B cell (primary cell): ENCODE measurements at places on chromosomes 3 and 15. TPM values are rescaled to one million over a fixed set of nuclear protein-coding genes. Genes with fewer than 3 reads are reported as not detected.

Gene LARP6
- not detected in 2 replicates for total RNA-seq

Gene LRRC34
- 7.1 and 11.8 TPM in 2 replicates for total RNA-seq

Gene FAM174B
- 1.8 and 1.9 TPM in 2 replicates for total RNA-seq

Gene ATP13A5
- 0.12 TPM in 1 of 2 replicates, not detected in the other for total RNA-seq

Gene FEZF2
- total RNA-seq = not detected in 2 replicates

Gene AADACL2
- total RNA-seq = not detected in 2 replicates

Gene EOMES
- 0.10 and 0.19 TPM in 2 replicates for total RNA-seq

Gene FSD2
- total RNA-seq = not detected in 2 replicates

Gene SRGAP3
- 1.5 and 3.4 TPM in 2 replicates for total RNA-seq

Gene MKRN2OS
- total RNA-seq = not detected in 2 replicates

Gene ZCWPW2
- not detected in 2 replicates for total RNA-seq

Gene SLC28A1
- total RNA-seq = not detected in 2 replicates

Gene PP2D1
- not detected in 2 replicates for total RNA-seq

GRCh38 chr3:57154470-57155309 lies 10.5 kb downstream of the IL17RD start:
- no peak for DNase-seq

- DNase-seq = no peak
Measured at GRCh38 chr3:64539451-64540196, 148.2 kb downstream of the ADAMTS9 start.

DNA sequence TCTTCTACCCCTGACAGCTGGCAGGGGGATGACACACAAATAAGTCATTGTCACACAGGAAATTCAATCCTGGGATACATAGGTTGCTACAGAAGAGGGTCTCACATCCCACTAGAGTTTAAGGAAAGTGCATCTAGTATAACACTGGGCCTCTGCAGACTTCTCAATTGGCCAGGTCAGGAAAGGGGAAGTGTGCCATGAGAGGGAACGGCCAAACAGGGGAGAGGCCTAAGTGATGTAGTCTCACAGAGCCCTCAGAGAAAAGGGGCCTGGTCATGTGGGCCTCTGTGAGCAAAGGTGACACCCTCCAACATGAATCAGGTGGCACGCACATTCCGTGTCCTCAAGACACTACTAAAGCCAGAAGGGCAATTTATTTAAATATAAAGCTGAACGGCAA lies 11.2 kb downstream of the ZXDC start:
- DNase-seq = no peak

GRCh38 chr3:139108253-139108969 lies 63.7 kb upstream of the PRR23C start:
- DNase-seq = no peak

GRCh38 chr15:51842852-51843737 lies 13.6 kb downstream of the TMOD3 start:
- DNase-seq = peak; percentile 32

DNA sequence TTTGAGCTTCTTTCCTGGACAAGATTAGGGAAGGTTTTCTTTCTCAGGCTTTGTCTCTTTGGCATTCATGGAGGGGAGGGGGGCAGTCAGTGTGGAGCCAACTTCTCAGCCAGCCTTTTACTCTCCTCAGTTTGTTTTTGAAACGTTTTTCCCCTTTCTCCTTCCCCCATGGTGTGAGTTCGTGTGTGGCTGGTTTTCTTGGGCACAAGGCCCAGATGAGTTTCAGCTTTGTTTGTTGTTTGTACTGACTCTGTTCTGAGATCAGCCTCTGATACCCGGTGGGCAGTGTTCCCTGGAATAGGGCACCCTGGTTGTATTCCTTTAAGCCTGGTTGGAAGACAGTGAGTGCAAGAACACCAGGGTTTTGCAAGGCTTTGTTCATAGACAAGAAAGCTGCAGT lies 168.2 kb upstream of the RARB start:
- DNase-seq = no peak

GRCh38 chr3:186923241-186923640 lies 7.1 kb upstream of the ST6GAL1 start:
- DNase-seq = no peak

GRCh38 chr15:46682969-46683791 lies 1034.1 kb upstream of the SEMA6D start:
- no peak for DNase-seq

- no peak for DNase-seq
Measured at GRCh38 chr3:171184372-171184771, 157.9 kb upstream of the SLC2A2 start.

GRCh38 chr15:44719293-44719999 lies 8.1 kb downstream of the B2M start:
- peak; percentile 78 for DNase-seq

DNA sequence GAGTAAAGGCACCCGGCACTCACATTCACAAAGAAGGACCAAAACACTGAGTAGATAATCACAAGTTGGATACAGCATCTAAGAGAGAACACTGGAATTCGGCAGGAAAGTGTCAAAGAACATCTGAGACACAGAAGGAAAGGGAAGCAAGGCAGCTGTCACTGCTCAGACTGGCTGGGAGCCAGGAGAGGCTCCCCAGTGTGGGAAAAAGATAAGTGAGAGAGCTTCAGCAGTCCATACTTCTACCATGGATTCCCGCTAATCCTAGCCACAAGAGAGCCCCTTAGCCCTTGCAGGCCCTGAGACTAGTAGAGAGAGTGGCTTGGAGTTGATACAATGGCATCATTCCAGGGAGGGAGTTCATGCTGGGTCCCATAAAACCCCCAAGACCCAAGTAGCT lies 36.7 kb upstream of the CP start:
- no peak for DNase-seq

DNA sequence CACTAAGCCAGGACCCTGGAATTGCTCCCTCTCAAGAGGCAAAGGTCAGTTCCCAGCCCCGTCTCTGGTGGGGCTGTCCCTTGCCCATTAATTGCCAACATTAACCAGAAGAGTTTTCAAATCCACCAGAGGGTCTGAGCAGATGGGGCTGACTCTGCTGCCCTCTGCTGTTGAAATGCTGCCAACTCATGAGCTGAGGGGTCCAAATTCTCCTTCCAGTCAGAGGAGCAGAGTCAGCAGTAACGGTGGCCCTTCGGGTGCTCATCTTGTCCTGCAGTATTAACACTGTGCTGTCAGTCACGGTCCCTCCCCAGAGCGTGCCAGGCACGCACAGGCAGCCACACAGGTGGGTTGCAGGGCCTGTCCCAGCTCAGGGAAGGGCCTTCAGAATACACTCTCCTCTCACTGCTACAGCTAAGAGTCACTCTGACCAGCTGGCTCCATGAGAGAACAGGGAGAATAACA lies 10.7 kb upstream of the SPTBN5 start:
- peak; percentile 82 for DNase-seq

GRCh38 chr3:161559177-161559998 lies 62.8 kb downstream of the OTOL1 start:
- DNase-seq = no peak

DNA sequence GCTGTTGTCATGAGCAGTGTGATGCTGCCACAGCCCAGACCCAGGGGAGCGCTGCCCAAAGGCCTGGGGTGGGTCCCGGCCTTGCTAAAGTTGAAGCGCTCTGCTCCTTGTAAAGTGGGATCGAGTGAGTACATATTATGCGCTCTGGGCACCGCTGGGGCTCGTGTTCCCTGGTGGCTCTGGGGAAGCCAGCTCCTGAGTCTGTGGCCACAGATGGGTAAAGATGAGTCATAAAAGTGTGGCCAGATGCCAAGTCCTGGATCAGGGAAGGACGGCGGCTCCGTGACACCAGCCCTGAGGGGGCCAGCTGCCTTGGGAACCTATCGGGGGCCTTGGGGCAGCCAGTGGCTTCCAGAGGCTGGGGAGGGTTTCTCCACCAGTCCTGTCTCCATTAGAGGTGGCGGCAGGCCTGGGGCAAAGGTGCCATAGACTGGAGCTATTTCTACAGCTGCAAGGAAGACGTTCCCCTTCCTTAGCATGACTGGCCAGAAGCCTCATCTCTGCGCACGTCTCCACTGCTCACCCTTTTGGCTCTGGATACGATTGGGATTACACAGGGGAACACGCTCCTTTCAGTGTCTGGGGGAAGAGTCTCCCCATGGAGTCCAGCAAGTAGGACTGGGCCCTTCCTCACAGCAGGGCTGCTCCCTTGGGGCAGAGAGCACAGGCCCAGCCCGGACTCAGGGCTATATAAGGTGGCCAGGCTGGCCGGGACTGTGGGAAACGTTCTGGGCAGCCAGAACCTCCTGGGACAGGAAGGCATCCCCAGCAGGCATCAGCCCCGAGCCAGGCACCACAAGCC lies 1.2 kb upstream of the ITIH4 start:
- no peak for DNase-seq

DNA sequence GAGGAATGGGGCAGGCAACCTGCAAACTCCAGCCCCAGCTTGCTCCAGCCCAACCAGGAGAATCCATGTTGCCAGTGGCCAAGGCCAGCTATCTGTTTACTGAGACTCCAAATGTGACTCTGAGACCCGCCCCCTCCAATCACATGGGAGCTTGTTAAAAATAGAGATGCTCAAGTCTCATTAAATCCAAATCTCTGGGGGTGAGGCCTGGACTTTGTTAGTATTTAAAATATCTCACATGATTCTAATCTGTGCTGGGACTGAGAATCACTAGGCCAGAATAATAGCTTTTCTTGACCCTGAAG lies 224.2 kb upstream of the TBL1XR1 start:
- no peak for DNase-seq

DNA sequence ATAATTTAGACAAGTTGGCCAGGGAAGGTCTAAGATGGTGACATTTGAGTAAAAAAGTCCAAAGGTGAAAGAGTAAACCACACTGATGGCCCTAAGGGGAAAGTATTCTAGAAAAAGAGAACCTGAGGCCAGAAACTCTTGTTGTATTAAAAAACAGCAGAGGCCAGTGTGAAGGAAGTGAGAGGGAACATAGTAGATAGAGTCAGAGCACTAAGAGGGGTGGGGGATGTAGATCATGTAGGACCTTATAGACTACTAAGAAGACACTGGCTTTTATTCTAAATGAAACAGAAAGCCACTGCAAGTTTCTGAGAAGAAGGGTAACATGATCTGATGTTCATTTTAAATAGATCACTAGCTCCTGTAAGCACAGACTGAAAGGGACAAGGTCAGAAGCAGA lies 14.5 kb downstream of the POLQ start:
- DNase-seq = no peak

GRCh38 chr3:41050144-41050543 lies 149.2 kb upstream of the CTNNB1 start:
- no peak for DNase-seq

- DNase-seq = no peak
Measured at GRCh38 chr3:139538733-139539132, 809 bp downstream of the RBP1 start.

- no peak for DNase-seq
Measured at GRCh38 chr3:46539443-46540005, 26.6 kb downstream of the LRRC2 start.

DNA sequence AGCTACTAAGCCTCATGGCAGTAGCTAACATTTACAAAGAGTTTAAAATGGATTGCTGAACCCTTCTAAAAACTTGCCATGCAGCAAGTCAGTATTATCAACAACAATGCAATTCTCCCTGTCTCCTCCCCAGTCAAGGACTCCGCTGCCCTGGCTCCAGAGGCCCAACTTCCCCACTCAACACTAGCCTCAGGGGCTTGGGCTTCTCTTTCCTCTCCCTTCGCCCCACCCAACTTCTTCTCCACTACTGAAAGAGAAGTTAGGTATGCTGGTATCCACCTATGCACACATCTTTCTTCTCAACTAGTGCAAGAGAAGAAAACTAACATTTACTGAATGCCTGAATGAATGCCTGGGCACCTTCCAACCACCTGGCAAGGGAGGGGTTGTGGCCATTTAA lies 30.7 kb downstream of the TLE3 start:
- DNase-seq = no peak

- no peak for DNase-seq
Measured at GRCh38 chr3:38264353-38264771, 1.2 kb upstream of the SLC22A13 start.

DNA sequence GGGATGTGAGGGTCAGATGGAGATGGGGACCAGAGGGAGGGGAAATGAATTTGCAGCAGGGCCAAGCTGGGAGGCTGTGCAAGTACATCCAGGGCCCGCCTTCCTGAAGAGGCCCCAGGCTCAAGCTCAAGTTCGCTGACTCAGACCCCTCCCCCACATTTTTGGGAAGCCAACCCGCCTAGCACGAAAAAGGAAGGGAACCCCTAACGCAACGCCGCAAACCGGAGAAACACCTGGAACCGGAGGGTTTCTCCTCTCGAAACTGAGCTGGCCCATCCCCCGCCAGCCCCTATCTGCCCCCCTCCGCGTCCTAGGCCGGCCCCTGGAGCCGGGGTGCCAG lies 624 bp downstream of the AP3B2 start:
- DNase-seq = no peak

DNA sequence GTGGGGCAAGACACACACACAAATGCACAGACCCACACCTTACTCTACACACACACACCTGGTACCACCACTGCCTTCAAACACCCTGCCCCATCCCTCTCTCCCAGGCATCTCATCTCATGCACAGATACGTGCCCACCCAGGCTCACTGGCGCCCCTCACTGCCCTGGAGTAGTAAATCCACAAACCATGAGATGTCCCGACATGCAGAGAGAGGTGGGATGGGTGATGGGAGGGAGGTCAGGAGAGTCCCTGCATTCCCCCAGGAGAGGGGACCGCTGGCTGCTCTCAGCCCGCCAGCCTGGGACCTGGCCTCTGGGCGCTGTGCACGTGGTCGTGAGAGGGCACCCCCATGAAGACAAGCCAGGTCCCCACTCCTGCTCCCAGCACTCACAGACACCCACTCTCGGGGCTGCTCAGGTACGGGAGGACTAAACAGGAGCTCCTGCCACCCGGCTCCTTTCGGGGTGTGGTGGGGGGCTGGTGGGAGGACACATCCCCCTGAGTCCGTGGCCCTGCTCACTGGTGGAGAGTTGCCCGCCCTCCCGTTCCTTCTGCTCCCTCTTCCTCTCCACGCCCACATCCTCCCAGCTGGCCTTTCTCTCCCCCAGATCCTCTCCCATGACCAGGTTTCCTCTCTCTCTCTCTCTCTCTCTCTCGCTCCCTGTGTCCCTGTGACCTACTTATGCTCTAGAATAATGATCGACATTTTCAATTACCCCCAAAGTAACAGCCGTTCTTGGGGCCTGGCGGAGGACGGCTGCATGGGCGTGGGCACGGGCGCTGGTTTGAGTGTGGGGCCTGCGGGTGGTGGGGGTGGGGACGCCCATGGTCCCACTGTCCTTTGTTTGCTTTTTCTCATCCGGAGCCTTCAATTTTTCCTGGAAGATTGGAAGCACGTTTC lies 18.9 kb upstream of the CSPG4 start:
- DNase-seq = no peak

DNA sequence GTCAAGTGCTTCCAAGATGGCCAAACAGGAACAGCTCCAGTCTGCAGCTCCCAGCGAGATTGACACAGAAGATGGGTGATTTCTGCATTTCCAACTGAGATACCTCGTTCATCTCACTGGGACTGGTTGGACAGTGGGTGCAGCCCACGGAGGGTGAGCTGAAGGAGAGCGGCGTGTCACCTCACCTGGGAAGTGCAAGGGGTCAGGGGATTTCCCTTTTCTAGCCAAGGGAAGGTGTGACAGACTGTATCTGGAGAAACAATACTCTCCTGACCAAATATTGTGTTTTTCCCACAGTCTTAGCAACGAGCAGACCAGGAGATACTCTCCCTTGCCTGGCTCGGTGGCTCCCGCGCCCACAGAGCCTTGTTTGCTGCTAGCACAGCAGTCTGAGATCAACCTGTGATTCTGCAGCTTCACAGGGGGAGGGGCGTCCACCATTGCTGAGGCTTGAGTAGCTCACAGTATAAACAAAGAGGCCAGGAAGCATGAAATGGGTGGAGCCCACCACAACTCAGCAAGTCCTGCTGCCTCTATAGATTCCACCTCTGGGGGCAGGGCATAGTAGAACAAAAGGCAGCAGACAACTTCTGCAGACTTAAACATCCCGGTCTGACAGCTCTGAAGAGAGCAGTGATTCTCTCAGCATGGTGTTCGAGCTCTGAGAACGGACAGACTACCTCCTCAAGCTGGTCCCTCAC lies 293.5 kb upstream of the SUCLG2 start:
- no peak for DNase-seq
